ENCODE measurements at places on chromosomes 3 and 15.

DNA sequence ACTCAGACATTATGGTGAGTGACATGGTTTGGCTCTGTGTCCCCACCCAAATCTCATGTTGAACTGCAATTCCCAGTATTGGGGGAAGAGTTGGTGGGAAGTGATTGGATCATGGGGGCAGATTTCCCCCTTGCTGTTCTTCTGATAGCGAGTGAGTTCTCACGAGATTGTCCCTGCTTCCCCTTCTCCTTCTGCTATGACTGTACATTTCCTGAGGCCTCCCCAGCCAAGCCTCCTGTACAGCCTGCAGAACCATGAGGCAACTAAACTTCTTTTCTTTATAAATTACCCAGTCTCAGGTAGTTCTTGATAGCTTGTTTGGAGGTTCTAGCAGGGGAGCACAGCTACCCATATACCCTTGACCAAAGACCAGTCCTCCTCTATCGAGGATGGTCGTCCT, 45.9 kb downstream of the ADAM10 start:
- no peak for DNase-seq

DNA sequence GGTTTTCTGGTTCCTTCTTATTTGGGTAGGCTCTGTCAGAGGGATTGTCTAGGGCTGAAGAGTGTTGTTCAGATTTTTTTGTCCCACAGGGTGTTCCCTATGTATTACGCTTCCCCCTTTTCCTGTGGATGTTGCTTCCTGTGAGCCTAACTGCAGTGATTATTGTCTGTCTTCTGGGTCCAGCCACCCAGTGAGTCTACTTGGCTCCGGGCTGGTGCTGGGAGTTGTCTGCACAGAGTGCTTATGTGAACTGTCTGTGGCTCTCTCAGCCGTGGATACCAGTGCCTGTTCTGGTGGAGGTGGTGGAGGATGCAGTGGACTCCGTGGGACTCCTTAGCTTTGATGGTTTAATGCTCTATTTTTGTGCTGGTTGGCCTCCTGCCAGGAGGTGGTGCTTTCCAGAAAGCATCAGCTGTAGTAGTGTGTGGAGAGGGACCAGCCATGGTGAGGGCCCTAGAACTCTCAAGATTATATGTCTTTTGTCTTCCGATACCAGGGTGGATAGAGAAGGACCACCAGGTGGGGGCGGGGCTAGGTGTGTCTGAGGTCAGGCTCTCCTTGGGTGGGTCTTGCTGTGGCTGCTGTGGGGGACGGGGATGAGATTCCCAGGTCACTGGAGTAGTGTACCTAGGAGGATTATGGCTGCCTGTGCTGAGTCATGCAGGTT, 53.8 kb downstream of the CCDC66 start:
- no peak for DNase-seq

DNA sequence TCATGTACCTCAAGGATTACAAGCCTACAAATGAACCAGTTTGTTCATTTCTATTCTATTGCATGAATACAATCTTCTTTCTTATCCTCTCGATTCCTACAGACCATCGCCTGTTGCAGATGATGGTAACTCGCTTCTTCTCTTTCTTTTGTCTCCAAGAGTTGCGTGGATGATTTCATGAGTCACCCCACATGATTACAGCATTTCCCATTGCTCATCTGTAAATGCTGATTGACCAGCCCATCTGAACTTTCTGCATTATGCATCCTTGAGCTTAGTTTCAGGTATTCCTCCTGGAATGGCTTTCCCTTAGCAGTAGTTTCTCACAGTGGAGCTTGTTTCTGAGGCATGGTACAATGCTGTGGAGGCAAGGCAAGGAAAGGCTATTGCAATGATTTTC, 109.6 kb upstream of the TOPAZ1 start:
- no peak for DNase-seq

- no peak for DNase-seq
These were observed 173.4 kb upstream of the C2CD4B start for GRCh38 chr15:62338497-62338896.

GRCh38 chr15:77018796-77019505, 24.0 kb downstream of the PSTPIP1 start:
- no peak for DNase-seq

- no peak for DNase-seq
These were observed 33.1 kb downstream of the DZIP1L start for GRCh38 chr3:138082085-138082991.

GRCh38 chr3:108486338-108486737, 24.1 kb downstream of the MYH15 start:
- no peak for DNase-seq

DNA sequence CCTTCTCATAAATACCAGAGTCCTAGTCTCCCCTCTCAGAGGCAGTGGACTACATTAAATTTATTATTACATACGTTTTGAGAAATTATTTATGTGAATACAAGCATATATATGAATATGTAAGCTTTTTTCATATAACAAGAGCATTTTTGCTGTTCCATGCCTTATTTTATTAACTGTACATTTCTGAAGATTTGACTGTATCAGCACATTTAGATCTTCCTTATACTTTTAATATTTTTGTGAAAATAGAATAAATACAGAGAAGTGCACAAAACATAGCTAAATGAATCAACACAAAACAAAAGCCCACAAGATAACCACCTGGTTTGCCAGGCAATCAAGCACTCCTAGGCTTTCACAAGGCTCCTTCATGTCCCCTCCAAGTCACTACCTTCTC, 27.8 kb downstream of the HHLA2 start:
- no peak for DNase-seq

- no peak for DNase-seq
These were observed 64.8 kb upstream of the ABHD2 start for GRCh38 chr15:89023311-89023961.

DNA sequence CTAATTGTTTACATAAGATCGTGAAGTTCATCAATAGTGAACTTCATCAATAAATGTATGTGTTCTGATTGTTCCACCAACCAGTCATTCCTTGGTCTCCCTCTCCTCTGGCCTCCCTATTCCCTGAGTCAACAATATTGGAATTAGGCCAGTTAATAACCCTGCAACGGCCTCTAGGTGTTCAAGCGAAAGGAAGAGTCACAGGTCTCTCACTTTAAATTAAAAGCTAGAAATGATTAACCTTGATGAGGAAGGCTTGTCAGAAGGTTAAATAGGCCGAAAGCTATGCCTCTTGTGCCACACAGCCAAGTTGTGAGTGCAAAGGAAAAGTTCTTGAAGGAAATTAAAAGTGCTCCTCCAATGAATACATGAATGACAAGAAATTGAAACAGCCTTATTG, 89.4 kb upstream of the ACKR4 start:
- no peak for DNase-seq

GRCh38 chr3:124257336-124257864, 265.5 kb upstream of the ROPN1 start:
- DNase-seq, result no peak

GRCh38 chr15:57647791-57648130, 56.1 kb downstream of the MYZAP start:
- DNase-seq, result no peak

DNA sequence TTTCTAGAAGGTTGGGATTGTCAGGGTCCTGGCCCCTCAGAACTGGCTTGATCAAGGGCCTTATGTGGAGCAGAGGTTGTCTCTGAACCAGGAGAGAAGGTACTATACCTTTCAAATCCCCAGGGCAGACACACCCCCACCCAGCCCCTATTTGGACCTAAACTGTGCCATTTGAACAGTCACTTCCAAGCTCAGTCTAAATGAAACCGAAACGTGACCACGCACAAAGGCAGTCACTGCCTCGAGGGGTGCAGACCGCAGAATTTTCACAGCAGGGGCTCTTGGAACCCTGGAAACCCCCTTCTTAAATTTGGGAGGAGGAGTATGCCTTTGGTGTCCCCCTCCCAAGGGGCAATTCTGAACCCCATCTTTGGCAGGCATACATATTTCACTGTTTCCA, 53.7 kb downstream of the GRIP2 start:
- no peak for DNase-seq

DNA sequence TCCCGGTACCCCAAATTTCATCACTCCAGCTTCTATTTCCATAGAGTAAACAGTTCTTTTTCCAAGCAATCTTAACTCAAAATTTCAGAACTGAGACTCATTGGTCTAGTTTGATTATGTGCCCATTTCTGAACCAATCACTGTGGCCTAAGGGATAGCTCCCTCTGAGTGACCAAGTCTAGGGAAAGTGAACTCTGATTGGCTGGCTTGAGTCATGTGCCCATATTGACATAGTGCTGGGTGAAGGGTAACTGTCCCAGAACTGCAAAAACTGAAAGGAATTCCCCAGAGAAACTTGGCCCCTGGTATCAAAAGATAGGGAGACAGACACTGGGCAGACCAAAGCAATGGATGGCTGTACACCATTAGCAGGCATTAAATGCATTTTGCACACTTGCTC, 171.2 kb upstream of the WNT5A start:
- no peak for DNase-seq

DNA sequence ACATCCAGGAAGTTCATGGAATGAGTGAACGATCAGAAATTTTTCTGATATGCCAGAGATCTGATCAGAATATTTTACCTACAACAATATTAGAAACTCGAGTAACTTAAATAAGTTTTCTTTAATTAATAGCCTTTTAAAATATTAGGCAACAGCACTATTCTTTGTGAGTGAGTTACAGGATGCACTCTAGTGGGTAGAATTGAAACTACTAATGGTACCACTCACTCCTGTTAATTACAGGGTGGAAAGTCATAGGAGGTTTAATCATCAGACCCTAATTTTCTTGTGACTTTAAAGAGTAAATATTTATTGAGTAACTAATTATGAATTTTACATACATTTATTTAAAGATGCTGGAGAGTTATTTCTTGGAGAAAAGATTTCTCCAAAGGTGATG, 217.3 kb downstream of the CACNA2D3 start:
- no peak for DNase-seq

DNA sequence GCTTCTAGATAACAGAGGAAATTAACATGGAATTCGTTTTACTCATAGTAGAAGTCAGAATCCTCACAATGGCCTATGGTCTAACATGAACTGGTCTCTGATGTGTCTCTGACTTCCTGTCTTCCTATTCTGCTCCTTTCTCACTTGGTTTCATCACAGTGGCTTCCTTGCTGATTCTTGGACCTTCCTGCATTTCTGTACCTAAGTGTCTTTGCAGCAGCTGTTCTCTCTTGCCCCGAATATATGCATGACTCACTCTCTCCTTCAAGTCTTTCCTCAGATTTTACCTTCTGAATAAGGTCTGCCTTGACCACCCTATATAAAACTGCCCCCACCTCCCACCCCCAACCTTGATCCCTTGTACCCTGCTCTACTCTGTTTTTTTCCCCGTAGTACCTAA, 14.1 kb downstream of the ARL13B start:
- no peak for DNase-seq

DNA sequence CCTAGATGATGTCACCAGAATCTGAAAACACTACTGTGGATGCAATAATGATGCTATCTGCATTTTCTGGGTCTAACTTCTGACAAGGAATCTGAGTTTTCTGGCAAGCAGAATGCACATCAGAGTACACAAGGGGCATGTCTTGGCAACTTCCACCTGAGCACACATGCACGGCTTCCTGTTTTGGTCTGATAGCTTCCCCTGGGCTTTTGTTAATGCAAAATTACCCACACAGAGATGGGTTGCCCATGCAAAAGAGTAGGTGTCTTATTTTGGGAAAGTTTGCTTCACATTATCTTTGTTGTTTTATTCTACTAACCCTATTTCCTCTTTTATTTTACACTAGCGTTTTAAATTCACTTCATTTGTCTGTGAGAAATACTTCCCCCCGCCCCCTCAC, 74.2 kb upstream of the SATB1 start:
- DNase-seq, result no peak

- DNase-seq, result no peak
These were observed 573 bp upstream of the DIS3L start for GRCh38 chr15:66292571-66293418.

DNA sequence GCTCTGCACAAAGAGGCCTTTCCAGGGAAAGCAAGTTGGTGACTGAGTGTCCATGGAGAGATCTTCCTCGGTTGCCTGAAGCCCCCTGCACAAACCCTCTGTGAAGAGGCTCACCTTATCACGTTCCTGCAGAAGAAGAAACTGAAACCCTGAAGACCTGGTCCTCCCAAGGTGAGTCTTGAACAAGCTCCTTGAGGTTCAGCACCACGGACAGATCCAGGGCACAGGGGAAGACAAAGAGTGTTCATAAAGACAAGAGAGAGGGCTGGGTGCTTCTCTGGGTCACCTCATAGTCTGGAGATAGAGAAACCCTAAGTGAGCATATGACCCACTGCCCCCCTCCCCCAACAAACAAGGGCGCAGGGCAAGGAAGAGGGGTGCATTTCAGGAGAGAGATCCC, 21.7 kb upstream of the TBC1D21 start:
- no peak for DNase-seq

DNA sequence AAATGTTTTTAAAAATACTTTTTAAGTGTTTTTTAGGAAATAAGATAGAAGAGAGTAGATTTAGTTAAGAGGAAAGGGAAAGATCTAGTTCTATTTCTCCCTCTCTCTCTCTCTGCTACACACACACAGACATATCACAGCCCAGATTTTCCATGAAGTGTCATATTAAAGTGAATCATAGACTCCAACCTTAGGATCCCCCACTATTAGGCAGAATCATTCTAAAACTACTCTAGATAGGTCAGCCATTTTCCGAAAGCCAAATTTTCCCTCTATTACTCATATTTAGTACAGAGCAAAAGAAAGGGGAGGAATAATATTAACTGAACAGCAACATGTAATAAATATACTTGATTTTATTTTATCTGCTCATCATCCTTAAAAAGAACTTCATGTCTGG, 45.1 kb upstream of the RSL24D1 start:
- no peak for DNase-seq

- no peak for DNase-seq
These were observed 26.6 kb downstream of the SLC28A1 start for GRCh38 chr15:84910928-84911623.

DNA sequence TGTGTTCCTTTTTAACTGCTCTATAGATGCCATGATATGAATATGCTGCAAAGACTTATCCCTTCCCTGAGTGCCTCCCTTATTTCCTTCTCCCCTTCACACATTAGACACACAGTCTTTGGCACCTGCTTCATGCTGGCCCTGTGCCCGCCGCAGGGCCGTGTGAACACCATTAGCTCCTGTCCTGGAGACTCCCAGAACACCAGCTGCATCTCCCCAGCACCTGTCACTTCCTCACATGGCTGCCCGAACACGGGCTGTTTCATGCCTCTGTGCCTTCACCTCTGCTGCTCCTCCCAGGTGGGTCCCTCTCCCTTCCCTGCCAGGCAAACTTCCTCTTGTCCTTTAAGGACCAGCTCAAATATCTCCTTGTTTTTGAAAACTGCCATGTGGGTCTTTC, 40.5 kb upstream of the SEC13 start:
- no peak for DNase-seq

DNA sequence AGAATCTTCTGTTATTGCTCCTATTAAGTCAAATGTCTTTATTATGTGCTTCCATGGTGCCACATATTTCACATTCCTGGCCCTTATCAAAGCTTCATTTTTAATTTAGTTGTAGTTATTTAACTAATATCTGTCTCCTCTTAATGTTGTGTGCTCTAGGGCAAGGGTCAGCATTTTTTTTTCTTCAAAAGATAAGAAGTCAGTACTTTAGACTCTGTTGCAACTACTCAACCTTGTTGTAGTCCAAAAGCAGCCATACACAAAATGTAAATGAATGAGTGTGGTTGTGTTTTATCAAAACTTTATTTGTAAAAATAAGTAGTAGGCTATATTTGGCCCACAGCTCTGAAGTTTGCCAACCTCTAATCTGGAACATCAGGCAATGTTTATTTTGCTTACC, 394.7 kb upstream of the CBLB start:
- DNase-seq, result no peak
